ACHN (cell line): ENCODE measurements at places on chromosomes 11 and 22.

- no peak for DNase-seq
Observed at GRCh38 chr11:41982975-41983374, 523.5 kb upstream of the LRRC4C start.

- no peak for DNase-seq
Observed at GRCh38 chr11:119193626-119194025, 8.4 kb downstream of the NHERF4 start.

DNA sequence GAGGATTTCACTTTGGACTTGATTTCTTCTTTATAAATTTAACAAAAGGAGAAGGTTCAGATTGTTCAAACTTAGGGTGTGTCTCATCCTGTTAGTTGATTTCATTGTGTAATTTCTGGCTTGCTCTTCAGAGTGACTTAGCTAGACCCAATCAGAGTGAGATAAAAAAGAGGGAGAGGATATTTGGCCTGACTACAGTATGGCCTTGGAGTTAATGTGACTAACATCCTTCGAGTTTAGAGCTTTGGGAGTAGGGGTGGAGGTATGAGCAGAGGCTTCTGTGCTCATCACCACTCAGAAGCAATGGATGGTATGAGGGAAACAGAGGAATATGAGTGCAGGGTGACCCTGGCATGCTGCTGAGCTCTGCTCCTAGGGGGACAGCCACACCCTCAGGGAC lies 114.2 kb downstream of the ME3 start:
- DNase-seq, result no peak

- DNase-seq, result no peak
Observed at GRCh38 chr11:83600661-83601060, 314.5 kb upstream of the CCDC90B start.

- no peak for DNase-seq
Observed at GRCh38 chr22:27513021-27513420, 288.5 kb downstream of the MN1 start.

- DNase-seq, result peak; percentile 36
Observed at GRCh38 chr11:90288212-90288821, 65.5 kb upstream of the CHORDC1 start.

DNA sequence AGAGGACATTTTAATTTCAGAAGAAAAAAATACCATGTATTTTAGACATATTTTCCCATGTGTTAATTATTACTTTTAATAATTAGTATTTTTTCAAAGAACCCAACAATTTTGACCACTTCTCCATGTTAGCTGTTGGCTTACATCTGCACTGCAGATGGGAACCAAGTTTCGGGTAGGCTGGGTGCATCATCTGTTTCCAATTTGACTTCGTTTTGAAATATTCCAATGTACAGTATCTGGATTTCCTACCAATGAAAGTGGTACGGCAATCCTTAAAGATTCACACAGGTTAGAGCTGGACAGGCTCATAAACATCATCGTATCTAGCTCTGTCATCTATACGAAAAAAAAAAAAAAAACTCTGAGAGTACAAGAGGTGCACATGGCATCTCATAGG lies 670.2 kb downstream of the OPCML start:
- DNase-seq, result no peak

GRCh38 chr22:50516891-50517290 lies 8.5 kb downstream of the SCO2 start:
- no peak for DNase-seq

DNA sequence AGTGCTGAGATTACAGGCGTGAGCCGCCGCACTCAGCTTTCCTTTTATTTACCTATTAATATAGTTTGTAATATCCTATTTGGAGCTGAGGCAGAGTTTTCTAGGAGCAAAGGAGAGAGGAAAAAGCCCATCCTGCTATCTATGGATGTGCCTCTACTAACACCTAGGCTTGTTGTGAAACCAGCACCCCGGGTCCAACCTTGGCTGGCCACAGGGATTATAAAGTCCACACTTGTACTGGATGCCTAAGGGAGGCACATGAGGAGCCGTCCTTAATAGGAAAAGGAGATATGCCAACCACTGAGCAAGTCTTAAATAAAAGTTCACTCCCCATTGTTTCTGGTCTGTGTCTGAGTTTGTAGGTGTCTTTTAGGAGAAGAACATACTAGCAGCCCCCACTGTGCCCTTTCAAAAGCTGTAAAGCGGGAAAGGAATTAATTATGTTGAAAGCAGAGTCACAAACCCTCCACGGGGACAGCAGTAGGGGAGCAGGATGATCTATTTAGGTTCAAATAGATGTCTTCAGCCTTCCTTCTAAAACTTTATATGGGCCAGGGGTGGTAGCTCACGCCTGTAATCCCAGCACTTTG lies 29.3 kb downstream of the RRP7A start:
- DNase-seq, result no peak

- DNase-seq, result peak; percentile 52
Observed at GRCh38 chr22:36358533-36359469, 29.0 kb downstream of the MYH9 start.

DNA sequence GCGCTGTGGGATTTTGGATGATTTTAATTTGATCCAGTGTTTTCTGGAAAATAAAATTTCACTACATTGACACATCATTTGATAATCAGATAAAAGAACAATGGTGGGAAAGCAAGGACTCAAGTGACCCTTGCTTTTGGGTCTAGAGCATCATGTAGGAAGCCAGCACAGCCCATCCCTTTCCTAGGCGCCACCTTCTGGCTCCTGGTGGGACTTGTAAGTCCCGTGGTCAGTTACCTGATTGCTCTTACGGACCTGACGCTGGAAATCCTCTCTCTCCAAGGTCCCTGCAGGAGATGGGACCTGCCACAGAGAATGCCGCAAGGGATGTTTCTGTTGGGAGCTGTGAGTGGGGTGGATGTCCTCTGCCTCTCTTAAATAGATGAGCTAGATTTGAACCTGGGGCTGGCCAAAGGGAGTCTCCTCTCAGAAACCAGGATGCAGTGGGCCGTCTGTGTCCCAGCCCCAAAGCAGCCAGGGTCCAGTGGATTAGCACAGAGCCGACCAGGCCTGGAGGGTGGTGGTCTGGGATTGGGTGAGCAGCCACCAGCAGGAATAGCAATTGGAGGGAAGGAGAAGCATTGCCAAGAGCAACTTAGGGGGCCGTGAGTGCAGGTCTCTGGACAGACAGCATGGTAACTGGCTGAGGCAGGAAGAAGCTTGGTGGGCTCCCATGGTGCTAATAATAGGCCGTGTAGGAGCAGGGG lies 21.7 kb downstream of the TIMP3 start:
- peak; percentile 32 for DNase-seq

DNA sequence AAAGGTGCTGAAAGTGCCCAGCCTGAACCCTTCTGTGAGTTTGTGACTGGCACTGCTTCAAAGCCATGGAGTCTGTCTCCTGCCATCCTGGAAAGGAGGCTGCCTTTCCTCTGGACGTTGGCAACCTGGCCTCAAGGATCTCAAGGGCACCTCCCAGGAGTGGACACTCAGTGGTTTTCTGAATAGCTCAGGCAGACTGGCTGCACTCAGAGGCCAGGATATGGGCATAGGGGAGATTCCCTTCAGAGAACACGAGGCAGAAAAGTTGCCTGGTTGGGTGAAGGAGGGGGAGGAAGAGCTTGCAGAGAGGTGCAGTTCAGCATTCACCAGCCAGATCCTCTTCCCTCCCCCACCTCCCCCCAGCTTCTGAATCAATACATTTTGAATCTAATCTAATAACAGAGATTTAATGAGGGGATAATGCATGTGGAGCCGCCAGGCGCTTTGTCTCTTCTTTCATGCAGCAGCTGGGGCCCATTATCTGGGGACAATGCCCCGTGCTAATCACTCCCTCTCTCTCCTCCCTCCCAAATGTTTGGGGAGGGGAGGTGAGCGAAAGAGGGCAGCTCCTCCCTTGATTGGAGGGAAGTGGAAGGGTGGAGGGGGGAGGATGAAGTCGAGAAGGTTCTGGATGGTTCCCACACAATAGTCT lies 17.7 kb downstream of the HTR3A start:
- DNase-seq, result no peak

DNA sequence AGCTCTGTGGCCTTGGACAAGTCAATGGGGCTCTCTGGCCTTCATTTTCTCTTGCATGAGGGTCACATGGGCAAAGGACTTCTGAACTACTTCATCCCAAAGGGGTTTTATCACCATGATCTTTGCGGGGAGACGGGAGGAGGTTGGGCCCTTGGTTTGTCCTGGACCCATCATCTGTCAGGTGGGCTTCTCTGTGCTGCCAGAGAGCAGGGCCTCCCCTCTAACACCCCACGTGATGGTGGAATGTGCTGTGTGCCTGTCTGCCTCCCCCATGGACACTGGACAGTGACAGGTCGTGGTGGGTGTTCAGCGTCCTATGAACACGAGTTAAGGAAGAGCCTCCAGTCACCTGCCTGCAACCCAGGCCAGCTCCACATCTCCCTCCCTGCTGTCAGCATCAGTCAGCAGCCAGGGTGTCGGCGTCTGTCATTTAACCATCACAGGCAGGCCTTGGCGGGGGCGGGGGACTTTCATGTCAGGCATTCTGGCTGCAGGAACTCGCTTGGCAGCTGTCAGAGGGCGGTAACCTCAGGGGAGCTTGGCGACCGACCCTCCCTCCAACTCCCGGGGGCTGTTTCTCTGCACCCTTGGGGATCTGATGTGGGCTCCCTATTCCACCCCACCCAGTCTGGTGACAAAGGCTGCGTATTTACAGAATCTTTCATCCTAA lies 2.6 kb upstream of the SUN2 start:
- DNase-seq, result no peak

DNA sequence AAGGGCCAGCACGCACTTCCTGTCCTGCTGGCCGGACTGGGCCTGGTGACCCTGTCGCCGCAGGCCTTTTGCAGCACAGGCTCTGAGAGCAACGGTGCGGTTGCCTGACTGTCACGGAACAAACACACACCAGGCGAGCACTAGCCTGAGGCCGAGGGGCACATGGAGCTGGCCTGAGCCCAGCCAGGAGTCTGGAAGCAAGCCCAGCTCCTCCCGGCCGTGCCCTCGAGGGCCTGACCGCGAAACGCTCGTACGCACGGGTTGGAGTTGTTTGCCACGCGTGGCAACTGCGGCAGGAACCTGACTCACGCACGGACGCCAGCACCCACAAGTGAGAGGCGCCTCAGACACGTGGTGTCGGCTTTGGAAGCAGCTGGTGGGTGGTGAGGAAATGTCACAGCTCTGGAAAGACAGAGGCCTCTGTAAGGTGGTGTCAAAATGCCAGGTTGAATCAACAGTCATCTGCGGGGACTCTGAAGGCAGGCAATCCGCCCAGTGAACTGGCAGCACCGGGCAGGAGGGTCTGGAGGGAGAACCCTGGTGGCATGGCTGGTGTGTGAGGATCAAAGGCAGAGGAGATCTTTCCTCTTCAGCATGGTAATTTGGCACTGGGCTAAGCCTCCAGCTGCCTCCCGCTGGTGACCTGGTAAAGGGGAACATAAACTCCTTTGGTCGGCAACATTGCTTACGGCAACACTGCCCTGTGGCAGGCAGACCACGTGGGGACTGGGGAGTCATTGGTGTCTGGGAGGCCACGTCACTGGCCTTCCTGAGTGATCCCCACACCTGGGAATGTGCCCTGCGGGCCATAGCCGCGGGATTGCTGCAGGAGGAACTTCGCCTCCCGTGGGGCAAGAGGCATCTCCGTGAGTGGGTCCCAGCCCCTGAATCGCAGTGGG lies 15.3 kb upstream of the IL17REL start:
- DNase-seq, result no peak

GRCh38 chr11:77821349-77821851 lies 456 bp downstream of the AAMDC start:
- peak; percentile 27 for DNase-seq

- DNase-seq, result no peak
Observed at GRCh38 chr11:125330462-125331325, 165.4 kb downstream of the FEZ1 start.

DNA sequence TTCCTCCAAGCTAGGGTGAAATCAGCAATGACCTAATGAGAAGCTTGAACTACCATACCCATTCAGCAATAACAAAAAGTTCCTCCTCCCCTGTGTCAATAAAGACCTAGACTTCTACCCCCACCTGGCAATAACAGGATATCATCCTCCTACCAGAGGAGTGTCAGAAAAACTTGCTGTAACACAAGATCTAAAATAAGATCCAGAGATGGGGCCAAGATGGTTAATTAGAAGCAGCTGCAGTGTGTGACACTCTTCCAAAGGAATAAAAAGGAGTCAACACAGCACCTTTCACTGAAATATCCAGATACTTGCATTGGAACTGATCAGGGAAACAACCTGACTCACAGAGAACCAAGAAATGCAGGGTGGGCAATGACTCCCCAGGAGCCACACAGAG lies 84.4 kb upstream of the ARHGAP42 start:
- no peak for DNase-seq
